ENCODE measurements at places on chromosomes 1 and 21.
A peak's percentile ranks its signal among the peaks of the same experiment; 100 is the strongest.

GRCh38 chr21:45064091-45064490, 10.3 kb upstream of the ADARB1 start:
- DNase-seq: no peak

GRCh38 chr1:209490013-209490412, 93.5 kb upstream of the CAMK1G start:
- peak; percentile 30 for DNase-seq

DNA sequence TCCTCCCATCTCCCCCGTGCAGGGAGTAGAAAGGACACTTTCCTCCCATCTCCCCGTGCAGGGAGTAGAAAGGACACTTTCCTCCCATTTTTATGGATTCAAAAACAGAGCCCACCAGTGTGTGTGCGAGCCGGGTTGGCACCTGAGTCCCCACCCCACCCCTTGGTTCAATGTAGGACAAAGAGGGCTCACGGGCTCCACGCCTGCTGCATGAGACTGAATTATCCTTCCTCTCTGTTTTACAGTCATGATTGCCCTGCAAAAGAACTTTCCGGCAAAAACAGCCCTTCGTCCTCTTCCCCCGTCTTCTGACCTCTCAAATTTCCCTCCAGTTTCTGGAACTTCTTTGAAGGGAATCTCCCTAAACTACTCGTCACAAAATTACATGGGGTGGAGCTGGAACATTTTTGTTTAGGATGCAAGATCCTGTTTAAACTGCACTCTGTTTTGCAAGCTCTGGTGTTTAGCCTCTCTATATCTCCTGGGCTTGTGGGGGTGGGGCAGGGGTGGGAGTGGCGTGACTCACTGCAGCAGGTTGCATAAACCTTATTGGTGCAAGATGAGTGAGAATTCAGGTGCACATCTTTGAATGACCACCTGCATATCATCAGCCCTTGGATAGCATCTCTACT, 99.8 kb downstream of the PSMG1 start:
- no peak for DNase-seq

DNA sequence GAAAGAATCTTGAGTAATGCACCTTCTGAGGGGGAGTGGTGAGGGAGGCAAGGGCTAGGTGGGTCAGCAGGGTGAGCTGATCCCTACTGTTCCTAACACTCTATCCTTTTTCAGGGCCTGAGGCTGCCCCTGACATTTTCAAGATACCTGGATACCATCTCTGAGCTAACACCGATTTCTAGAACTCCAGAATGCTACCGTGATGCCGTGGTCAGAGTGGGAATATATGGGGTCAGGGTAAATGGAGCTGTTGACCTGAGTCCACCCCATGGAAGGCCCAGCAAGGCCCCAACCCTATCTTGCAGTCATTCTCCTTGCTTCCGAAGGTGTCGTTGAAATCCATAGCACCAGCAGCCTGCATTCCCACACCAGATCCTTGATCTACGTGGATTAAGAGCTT, 18.0 kb upstream of the PTPRF start:
- DNase-seq: no peak

DNA sequence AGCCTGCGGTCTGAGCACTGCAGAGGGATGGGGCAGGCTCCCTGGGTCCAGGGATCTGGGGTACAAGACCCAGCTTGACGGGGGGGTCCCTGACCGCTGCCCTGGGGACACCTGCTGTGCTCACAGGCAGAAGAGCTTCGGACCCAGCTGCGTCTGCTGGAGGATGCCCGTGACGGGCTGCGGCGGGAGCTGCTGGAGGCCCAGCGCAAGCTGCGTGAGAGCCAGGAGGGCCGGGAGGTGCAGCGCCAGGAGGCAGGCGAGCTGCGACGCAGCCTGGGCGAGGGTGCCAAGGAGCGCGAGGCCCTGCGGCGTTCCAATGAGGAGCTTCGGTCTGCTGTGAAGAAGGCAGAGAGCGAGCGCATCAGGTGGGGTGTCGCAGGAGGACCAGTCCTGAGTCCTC, 25.2 kb downstream of the MFAP2 start:
- no peak for DNase-seq

GRCh38 chr21:27423906-27424595, 457.2 kb upstream of the ADAMTS5 start:
- no peak for DNase-seq
